ENCODE measurements at places on chromosomes 12 and 14. TPM values are rescaled to one million over a fixed set of nuclear protein-coding genes. Genes with fewer than 3 reads are reported as not detected.

GRCh38 chr12:102745971-102746600 is 171.0 kb downstream of the PAH start:
- DNase-seq, result no peak

DNA sequence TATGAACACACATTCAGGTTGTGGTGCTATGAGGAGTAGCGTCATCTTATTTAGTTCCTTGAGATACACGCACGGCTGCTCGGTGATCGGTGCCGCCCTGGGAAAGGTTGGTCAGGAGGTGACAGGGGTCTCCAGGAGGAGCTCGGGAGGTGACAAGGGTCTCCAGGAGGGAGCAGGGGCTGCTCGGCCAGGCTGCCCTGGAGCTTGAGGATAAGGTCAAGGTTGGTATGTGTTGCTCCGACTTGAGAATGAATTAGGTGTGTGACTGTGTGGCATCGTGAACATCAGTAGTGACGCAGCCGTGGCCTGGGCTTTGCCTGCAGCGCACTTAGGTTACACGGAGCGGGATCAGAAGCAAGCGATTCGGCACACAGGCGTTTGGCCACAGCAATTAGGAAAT is 36.2 kb downstream of the CCDC92 start:
- DNase-seq, result no peak

GRCh38 chr12:41743835-41744234 is 400.8 kb downstream of the GXYLT1 start:
- no peak for DNase-seq

DNA sequence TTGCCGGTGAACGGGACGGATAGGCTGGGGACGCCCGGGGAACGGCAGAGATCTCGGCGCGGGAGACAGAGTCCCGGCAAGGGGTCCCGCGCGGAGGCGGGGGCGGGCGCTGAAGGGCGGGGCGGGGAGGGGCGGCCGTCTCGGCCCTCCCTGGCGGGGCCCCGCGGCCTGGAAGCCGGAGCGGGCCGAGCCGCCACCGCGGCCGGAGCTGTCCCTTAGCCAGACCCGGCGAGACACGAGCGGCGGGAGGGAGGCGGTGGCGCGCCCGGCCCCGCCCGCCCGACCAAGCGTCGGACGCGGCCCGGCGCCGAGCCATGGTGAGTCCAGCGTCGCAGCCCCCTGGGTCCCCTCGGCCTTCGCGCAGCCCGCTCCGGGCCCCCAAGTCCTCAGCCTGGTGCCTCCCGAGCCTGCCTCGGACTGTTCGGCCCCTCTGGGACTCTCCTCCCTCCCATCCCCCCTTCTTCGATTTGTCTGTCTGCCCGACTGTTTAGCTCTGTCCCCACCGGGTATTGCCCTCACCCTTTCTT is at the start of gene ARHGEF40:
Gene ARHGEF40 (plus strand): TSS at position 222 of the 527 bp plus-strand sequence. CDS start 93 bp downstream, at position 315.
- no peak for DNase-seq

DNA sequence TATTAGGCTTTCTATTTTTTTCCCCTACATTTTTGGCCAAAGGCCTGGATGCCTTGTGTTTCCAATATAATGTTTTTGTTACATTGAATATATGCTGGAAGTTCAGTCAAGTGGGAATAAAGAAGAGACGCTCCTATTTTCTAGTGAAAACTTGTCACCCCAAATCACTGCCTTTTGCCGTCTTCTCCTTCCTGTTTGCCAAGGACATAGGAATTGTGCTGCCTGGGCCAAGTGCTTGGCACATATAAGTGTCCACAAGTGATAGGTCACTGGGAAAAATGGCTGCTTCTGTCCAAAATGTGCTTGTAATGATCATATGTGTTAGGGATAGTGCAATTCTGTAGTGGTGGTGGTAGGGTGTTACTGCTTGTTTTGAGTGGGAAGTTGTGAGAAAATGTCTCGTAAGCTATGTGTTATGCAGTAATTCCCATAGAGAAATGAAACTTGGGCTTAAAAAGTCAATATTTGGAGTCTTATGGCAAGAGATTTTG is 11.6 kb upstream of the KCNJ8 start:
- DNase-seq, result no peak

- DNase-seq, result no peak
Measured at GRCh38 chr12:106753526-106753925, 21.0 kb upstream of the RIC8B start.

GRCh38 chr12:23760495-23760894 is 189.0 kb downstream of the SOX5 start:
- DNase-seq, result no peak

GRCh38 chr14:95210699-95211098 is 53.4 kb upstream of the DICER1 start:
- DNase-seq, result no peak

DNA sequence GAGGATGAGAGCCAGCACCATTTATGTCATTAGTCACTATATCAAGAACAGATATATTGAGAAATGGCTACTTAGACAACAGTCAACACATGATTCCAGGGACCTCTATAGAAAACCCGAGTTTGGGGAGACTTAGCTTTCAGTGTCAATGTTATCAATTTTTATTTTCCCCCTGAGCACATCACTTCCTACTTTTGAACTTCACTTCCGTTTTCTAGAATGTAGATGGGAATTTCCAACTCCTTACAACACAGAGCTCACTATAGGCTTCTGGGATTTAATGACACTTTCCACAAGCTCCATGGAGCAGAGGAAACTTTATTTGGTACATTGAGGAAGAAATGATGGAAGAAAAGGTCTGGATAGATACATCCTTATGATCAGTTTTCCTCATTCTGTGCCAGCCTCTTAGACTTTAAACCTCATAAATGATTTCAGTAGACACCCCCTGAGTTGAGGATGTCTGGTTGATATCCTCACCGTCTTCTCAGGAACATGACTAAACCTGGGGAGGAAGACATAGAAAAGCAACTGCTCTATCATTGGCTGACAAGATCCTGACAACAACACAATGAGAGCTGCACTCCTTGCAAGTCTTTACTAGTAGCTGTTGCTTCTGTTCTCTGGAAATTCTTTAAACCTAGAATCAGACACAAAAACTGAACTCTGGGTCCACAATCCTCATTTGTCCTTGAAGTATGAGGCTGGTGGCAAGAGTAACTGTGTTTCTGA is 449.4 kb upstream of the OR4E1 start:
- no peak for DNase-seq

GRCh38 chr14:67853715-67854114 is 34.1 kb downstream of the RAD51B start:
- DNase-seq, result no peak

DNA sequence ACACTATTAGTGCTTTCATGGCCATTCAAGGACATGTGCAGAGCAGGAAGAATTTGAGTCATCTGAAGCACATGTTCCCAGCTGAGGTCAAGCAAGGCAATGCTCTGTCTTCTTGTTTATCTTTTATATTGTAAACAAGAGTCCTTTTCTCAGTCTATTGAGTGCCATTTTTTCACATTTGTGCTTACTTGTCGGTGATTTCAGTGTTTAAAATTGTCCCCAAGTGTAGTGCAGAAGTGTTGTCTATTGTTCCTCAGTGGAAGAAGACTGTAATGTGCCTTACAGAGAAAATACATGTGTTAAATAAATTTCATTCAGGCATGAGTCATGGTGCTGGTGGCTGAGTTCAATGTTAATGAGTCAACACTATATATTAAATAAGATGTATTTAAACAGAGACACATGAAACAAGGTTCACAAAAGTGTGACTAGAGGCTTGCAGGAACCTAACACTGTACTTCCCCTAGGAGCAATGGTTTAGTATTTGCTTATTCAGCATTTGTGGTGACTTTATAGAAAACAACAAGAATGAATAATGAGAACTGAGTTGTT is 391.1 kb downstream of the LRIG3 start:
- no peak for DNase-seq

DNA sequence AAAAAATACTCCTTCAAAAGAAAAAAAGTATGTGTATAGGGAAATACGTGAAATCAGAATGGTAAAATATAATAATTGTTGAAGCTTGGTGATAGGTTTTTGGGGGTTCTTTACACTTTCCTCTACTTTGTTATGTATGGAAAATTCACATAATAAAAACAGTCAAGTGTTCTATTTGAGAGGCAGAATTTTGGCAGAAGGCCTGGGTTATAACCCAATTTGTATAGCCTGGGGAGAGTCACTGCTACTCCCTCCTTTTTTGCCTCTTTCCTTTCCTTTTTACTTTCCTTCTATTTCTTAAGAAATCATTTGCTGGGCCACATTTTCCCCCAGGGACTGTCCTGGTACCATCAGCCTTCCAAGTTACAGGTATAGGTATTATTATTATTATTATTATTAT is 105.7 kb downstream of the CRADD start:
- DNase-seq, result no peak

- DNase-seq, result no peak
Measured at GRCh38 chr14:83300476-83301064, 1766.9 kb upstream of the SEL1L start.

DNA sequence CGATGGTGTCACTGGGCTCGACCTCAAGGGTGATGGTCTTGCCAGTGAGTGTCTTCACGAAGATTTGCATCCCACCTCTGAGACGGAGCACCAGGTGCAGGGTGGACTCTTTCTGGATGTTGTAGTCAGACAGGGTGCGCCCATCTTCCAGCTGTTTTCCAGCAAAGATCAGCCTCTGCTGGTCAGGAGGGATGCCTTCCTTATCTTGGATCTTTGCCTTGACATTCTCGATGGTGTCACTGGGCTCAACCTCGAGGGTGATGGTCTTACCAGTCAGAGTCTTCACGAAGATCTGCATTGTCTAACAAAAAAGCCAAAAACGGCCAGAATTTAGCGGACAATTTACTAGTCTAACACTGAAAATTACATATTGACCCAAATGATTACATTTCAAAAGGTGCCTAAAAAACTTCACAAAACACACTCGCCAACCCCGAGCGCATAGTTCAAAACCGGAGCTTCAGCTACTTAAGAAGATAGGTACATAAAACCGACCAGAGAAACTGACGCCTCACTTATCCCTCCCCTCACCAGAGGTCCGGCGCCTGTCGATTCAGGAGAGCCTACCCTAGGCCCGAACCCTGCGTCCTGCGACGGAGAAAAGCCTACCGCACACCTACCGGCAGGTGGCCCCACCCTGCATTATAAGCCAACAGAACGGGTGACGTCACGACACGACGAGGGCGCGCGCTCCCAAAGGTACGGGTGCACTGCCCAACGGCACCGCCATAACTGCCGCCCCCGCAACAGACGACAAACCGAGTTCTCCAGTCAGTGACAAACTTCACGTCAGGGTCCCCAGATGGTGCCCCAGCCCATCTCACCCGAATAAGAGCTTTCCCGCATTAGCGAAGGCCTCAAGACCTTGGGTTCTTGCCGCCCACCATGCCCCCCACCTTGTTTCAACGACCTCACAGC is 717 bp downstream of the UBC start:
- DNase-seq, result peak; percentile 94

GRCh38 chr12:93583627-93584392 is 11.3 kb downstream of the SOCS2 start:
- no peak for DNase-seq

DNA sequence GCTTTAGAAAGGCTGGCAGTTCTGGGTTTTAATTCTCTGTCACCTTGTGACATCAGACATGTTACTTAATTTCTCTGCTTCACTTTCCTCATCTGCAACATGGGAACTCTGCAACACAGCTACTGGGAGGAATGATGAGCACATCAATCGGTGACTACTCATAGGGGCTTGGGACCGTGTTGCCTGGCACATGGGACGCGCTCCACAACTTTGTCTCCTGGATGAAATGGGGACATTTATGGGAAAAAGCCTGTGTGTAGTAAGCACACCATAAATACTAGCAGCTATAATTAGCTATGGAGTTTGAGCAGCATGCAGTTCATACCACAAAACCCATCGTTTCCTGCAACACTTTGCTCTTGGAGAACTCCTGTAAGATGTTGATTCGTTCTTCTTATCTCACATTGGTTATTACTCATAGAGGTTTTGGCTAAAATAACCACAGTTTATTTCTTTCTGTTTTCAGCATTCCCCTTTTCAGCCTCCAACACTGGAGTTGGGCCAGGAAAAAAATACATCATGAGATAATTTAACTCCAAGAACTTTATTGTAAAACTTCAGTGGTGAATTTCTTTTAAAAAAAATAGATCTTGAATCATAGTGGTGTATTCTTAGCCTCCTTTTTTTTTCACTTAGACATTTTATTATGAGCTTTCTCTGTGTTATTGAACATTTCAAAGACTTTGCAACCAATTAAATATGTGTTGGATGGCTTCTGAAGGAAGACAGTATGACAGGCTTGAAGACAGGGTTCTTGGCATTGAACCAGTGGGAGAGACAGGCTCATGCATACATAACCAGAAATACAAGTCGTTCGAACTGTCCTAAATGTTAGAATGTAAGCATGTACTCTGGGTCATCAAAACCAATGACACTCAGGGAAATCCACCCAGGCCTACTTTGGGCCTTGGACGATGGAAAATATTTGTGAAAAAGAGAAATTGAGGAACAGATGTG is 72.7 kb downstream of the RIN3 start:
- DNase-seq, result no peak

DNA sequence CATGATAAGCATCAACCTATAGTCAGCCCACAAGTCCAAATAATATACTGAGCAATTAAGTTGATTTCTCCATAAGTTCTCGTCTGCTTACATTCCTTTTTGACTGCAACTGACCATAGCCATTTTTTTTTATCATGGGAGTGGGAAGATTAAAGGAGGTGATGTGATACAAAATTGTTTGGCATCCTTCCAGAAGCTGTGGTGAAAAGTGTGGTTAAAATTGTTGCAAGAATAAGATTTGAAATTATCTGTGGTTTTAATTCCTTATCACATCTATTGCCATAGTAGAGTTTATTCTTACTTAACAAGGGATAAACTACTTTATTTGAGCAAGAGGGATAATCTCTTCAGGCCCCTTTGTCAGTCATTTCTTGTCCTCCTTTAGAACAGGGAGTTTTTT is 50.7 kb downstream of the LIN52 start:
- DNase-seq, result no peak

DNA sequence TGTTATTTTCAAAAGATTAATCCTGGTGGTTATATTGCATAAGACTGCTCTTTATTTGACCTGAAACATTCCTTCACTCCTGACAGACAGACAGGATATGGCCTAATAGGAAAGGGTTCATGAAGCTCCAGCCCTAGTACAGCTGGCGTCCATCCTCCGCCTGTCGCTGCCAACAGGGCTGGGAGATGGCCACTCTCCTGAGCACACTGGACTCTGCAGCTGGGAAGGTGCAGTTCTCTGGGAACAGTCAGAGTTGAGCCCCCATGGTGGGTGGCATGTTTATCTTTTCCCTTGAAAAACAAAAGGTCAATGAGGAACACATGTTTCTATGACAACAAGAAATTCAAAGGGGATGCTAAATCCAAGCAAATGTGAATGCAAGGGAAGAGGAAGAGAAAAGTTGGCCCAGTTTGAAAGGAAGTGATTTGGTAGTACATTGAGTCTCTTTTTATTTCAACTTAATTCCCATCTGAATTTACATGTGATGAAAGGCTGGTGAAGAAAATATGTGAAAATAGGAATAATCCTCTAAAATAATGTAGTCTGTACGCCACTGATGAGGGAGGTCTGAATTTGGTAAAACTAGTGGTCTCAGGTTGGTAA is 89.9 kb upstream of the DCN start:
- no peak for DNase-seq

The L2HGDH gene
- total RNA-seq, result 7.8 TPM

The ADAMTS20 gene
- not detected for total RNA-seq

The PTPN11 gene
- 108 TPM for total RNA-seq

The TAS2R46 gene
- total RNA-seq, result 5.4 TPM

The CCDC184 gene
- 5.6 TPM for total RNA-seq

The ASIC1 gene
- 1.6 TPM for total RNA-seq

The DLK1 gene
- total RNA-seq, result 0.39 TPM

The ADCY4 gene
- 61.7 TPM for total RNA-seq

The SPIC gene
- total RNA-seq, result not detected

The IGFBP6 gene
- total RNA-seq, result 133 TPM

The TAS2R10 gene
- total RNA-seq, result 0.62 TPM
